NCI-H446 treated with DMSO at 0.1 percent for 48 hours (cell line): ENCODE measurements at places on chromosomes 1 and 21.
A peak's percentile ranks its signal among the peaks of the same experiment; 100 is the strongest.

DNA sequence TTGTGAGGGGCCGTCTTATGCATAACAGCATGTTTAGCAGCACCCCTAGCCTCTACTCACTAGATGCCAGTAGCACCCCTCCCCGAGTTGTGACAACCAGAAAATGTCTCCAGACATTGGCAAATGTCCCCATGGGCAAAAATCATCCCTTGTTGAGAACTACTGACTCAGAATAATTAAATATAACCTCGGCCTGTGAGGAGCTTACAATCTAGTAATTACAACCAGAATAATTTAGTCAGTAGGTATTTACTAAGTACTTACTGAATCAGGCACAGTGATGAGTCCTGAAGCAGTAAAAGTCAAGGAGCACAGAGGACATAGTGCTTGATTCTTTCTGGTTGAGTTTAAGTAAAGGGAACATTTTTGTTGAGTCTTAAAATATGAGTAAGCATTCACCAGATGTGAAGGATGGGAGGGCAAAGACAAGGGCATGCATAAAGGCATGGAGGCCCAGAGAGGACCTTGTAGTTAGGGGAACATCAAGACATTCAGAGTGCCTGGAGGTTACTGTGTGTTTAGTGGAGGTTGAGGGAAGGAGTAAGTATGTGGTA is 44.1 kb upstream of the KCNQ4 start:
- no peak for DNase-seq

DNA sequence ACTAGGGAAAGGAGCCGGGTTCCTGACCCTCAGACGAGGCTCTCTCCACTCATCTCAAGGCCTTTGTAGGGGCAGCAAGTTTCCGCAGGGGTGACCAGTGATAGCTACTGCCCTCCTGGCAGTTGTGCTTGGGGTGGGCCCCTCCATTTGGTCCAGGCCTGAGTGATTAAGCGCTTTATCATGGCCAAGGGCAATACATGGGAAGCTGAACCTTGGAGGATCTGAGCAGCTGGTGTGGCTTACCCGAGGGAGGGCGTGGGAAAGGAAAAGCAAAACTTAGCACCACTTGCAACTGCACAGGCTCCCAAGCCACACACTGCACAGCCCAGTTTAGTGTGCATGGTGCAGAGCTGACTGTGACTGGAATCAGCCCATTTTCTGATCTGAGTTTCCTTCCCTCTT is 47.8 kb downstream of the GADD45A start:
- no peak for DNase-seq

- DNase-seq = no peak
Observed at GRCh38 chr1:31984419-31985347, 29.0 kb upstream of the KHDRBS1 start.

- DNase-seq = no peak
Observed at GRCh38 chr1:19484798-19485361, 459 bp downstream of the CAPZB start.

GRCh38 chr1:178727014-178727895 is 2.2 kb downstream of the RALGPS2 start:
- DNase-seq = no peak

- no peak for DNase-seq
Observed at GRCh38 chr1:3113047-3113740, 44.2 kb downstream of the PRDM16 start.

DNA sequence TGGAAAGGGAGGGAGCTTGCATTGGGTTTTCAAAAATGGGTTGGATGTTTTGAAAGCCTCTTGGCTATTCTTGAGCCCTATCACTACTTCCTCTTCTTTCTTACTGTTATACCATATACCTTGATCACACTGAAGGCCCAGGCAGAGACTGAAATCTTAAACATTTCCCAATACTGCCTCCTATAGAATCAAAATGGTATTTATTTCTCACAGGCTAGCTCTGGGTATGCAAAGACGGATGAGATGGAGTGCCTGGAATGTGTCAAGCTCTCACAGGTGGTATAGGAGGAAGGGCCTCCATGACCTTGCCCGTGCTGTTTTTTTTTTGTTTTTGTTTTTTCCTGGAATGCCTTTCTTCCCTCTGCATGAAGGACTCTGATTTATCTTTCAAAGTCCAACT is 268.4 kb upstream of the USP24 start:
- DNase-seq = no peak

GRCh38 chr1:51285055-51285454 is 45.3 kb downstream of the TTC39A start:
- no peak for DNase-seq

DNA sequence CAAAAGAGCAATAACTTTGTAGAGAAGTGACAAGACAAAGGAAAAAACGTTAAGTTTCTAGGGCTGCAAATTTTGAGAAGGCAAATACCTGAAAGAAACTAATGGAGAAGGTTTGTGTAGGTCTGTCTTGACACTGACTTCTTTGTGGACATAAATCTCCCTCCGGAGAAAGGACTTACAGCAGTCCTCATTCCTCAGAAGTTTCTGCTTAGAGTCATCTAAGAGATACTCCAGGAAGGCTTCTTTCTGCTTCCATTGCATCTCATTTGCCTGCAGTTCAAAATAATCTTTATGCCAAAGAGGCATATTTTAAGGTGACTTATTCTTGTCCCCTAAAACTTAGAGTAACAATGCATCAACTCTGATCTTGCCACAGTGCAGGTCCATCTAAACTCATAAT is 4.4 kb upstream of the C4BPB start:
- no peak for DNase-seq

DNA sequence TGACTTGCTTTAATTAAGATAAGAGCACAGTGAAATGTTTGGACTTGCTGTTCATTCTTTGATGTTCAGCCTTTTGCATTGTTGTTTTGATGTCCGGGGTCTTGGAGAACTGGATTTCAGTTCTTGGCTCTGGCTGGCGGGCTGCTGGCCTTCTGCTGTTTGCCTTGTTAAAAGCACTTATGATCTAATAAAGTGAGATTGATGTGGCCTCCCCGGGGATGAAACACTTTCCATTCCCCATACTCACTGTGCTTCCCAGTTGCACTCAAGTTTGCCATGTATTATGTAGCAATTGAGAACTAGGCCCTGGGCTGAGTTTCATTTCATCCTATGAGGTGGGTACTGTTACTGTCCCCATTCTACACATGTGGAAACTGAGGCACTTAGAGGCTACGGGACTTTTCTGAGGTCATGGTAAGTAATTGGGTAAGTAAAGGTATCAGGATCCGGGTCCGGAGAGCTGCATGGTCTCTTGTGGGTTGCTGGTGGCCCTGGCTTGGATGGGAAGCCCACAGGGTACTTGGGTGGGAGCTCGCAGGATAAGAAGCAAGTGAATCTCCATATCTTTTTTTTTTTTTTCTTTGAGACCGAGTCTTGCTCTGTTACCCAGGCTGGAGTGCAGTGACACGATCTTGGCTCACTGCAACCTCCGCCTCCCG is 127.7 kb upstream of the ZBTB40 start:
- no peak for DNase-seq

DNA sequence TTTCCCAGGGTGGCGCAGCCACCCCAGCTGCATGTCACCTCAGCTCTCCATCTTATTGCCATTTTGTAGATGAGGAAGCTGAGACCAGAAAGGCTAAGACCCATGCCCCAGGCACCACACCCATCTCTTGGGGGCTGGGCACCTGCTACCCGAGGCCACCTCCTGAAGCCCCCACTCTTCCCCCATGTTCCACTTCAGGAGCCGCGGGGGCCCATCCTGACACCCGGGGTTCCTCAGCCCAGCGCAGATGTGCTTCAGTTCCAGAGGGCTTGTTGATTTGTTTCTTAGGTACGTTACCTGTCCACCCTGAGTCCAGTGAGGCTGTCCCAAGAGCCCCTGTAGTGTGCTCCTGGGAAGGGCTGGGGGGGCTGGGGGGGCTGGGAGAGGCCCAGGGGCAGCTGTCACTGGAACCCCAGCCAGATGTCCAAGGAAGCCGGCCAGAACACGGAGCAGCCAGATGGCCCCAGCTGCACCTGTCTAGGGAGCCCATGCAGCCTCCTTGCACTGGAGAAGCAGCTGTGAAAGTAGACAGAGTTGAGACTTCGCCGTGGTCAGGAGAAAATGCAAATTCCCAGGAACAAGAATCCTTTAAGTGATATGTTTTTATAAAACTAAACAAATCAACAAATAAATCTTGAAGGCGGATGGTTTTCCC is 17.1 kb upstream of the CCDC27 start:
- DNase-seq = no peak

DNA sequence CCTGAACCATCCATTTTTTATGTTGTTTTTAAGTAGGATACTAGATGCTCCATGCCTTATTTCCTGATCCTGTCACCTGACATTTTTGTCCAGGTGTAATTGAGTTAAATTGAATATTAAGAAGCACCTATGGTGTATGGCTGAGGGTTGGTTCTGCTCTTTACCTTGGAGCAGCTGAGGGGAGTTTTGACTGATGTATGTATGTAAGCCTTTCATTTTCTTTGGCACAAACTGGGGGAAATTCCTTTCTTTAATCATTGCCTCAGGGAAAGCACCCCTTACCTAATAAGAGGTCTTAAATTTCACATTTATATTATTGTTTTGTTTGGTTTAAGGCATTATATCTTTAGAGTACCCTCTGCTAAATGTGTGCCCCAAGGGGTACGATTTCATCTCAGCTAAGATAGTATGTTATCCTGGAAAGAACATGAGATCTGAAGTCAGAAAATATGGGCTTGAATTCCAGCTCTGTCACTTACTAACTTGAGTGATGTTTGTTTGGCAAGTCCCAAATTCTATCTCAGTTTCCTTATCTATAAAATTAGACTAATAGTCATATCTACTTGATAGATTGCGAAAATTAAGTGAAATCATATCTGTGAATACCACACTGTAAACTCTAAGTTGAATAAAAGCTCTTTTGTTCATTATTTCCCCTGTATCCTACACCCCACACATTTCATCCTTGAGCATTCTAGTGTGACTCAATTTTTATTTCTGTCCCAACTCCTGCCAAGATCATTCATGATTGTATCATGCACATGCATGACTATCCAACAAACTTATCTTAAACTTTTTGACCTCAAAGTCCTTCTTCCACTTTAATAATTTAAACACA is 57.7 kb upstream of the NUF2 start:
- no peak for DNase-seq

DNA sequence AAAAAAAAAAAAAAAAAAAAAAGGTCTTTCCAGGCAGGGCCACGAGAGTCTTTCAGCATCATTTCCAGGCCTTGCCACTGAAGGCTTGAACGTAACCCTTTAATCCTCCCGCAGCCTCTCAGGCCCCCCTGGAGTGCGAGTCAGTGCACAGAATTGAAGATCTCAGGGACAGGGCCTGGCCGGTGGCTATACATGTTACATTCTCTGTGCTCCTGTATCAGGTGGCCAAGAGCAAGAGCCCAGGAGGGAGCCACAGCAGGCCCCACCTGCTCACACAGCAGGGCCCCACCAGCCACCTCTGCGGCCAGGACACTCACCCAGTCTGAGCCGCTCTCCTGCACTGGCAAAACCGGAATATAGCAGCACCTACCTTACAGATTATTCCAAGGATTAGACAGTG is 34.1 kb upstream of the SLC25A33 start:
- no peak for DNase-seq

DNA sequence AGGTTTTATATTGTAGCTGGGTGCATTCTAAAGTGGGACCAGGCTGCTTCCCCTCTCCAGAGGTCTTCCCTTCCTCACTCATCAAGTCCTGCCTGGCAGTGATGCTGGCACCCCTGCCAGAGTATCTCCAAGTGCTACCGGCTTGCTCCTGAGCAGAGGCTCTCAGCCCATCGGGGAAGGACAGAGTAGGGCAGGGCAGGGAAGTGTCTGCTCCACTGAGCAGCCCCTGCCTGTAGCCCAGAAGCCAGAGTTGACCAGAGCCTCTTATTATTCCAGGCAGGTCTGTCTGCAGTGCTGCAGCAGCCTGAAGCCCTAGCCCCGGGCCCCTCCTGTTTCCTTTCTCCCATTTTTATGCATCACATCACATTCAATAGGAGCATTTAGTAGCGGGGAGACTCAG is 51.1 kb downstream of the ATP2B4 start:
- no peak for DNase-seq

- DNase-seq = no peak
Observed at GRCh38 chr1:4150262-4150661, 250.2 kb upstream of the C1orf174 start.

DNA sequence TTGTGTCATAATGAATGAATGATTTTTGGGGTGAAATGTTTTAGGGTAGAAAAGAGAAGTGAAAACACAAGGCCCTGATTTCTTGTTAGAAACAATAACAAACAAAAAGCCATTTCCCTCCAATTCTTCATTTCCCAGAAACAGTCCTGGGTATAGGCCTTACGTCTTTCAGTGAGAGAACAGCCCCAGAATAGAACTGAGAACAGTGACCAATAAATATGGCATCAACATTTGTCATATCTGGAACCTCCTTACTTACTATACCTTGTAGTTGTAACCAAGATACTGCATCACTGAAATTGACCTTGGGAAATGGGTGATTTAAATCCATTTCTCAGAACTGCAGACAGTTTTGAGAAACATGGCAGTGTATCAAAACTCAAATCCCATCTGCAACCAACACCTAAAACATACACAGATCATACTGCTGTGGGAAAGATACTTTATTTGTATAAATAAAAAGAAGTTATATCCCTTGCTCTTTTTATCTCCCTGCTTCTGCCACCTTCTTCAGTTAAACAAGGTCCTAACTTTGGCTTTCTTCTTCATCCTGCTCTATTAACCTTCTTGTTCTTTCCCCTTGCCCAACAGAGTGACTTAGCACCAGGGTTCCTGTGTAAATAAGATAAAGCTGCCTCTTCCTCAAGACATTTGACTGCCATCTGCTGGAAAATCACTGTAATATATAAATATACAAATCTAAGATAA is 19.5 kb downstream of the XKR8 start:
- peak; percentile 75 for DNase-seq

- no peak for DNase-seq
Observed at GRCh38 chr1:204578867-204579664, 62.9 kb downstream of the MDM4 start.

DNA sequence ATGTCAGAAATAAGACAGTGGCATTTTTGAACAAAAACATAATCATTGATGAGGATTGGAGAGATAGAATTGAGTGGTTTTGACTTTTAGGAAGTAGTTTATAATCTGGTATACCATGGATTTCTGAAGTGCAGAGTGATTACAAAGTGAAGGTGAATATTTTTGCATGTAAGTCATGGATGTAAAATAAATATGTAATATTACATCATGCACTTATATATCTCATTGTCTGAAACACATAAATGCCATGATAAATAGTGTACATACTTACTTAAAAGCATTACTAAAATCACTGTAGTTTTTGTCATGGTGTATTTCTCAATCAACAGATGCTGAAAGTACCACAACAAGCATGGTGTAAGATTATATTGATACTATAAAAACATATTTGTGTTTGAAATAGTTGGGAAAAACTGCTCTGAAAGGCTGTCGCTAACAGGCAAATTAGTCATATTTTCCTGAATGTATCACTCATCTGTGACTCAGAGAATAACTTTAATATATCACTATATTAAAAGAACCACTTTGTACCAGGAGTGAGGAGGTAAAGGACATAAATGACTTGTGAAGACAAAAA is 24.8 kb upstream of the RGS18 start:
- DNase-seq = no peak
